ENCODE measurements at places on chromosomes 3 and 15.

DNA sequence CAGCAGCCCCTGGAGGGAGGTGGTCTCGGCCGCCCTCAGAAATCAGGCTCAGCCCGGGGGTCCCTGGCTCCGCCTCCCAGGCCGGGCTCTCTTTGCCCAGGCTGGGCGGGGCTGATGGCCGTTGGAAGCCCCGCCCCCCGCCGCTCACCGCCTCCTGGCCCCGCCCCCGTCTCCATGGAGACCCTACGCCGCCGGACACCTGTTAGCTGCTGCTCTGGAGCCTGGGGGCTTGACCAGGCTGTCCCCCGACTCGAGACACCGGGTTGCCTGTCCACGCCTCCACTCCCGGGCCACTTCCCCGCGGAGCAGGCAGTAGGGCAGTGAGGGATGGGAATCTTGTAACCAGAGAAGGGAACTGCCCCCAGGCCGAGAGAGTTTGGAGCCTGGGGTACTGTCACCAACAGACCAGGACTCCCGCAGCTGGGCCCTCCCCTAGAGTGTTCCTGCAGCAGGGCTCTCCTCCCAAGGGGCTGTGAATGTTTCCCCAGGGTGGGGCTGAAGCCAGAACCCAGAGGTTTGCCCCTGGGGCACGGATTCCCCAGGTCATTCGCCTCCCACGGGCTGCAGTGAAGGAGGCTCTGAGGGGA, 27.8 kb upstream of the RPL32 start:
- peak; percentile 31 for DNase-seq

DNA sequence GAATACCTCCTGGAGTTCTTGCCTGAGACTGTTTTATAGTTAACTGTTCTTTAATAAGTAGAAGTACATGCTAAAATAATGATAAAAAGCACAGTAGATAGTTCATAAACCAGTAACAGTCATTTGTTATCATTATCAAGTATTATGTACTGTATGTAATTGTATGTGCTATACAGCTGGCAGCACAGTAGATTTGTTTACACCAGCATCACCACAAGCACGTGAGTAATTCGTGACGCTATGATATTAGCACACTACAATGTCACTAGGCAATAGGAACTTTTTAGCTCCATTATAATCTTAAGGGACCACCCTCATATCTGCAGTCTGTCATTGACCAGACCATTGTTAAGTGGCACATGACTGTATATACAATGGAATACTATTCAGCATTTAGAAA, 534.7 kb downstream of the FHIT start:
- DNase-seq, result no peak

GRCh38 chr3:123664753-123665152, 79.9 kb upstream of the HACD2 start:
- no peak for DNase-seq

DNA sequence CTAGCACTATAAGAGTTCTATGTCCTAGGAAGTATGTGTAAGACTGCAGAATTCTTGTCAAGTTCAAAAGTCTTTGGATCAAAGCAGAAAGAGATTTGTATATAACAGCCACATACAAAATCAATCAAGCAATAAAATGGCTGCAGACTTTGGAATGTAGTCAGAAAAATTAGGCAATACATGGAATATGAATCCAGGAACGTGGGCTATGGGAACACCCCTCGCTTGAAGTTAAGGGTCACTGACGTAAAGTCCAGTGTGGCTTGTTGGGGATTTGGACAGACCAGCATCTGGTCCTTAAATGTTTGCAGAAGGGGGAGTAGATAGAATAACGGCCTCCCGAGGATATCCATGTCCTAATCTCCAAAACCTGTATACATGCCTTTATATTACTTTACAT, 178.6 kb downstream of the ADAMTS9 start:
- no peak for DNase-seq

GRCh38 chr3:35946121-35946853, 307.0 kb downstream of the ARPP21 start:
- no peak for DNase-seq

- DNase-seq, result no peak
Observed at GRCh38 chr15:47213883-47214282, 503.4 kb upstream of the SEMA6D start.

DNA sequence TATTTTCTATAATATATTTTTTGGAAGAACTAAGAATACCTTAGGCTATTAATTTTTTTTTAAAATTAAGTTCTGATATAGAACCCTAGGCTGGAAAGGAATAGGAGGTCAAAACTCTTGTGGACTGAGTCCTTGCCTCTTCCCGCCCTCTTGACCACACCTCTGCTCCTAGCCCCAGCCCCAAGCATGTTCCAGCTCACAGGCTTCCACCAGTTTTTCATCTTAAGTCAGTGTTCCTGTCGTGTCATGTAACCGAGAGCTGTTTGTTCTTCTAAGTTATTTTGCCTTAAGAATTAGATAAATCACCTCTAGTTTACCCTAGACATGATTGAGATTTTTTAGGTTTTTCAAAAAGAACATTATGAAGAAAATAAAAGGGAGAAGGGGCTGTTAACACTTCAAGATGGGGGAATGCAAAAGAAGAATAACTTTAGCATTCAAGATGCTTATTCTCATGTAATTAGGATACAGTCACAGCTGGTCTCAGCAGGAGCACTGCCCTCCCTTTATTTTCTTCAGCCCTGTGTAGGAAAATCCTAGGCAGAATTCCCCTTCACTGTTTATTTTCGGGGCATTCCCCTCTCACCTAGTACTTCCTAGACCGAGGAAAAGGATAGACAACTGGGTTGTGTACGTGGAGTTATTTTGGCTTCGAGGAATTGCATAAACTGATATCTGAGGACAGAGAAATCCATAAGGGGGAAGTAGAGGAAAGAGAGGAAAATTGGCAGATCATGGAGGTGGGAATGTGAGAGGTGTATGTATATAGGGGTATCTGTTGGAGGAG, 110.2 kb downstream of the CMSS1 start:
- DNase-seq, result no peak

DNA sequence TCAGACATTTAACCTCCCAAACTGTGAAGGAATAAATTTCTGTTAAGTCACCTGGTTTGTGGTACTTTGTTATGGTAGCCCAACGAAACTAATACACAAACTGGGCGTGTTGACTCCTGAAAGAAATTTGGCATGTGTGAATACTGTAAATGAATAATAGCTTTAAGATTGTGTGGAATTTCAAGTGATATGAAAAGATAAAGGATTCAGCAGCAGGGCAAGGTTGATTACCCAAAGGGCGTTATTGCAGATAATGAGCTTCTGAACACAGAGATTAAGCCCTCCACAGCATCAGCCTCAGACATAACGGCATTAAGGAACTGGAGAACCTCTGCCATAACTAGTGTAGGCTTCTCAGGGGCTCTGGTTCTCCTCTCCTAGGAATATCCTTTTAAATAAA, 451.5 kb upstream of the NECTIN3 start:
- DNase-seq, result no peak

GRCh38 chr15:63835211-63835568, 1.4 kb upstream of the HERC1 start:
- DNase-seq, result no peak

GRCh38 chr15:31375772-31376171, 49.1 kb downstream of the KLF13 start:
- no peak for DNase-seq
